ENCODE measurements at places on chromosomes 11 and 22.
A peak's percentile ranks its signal among the peaks of the same experiment; 100 is the strongest.

GRCh38 chr22:46096051-46096450 lies 54.3 kb upstream of the PPARA start:
- no peak for DNase-seq

GRCh38 chr11:103055221-103055890 lies 36.6 kb downstream of the DCUN1D5 start:
- DNase-seq: peak; percentile 35

DNA sequence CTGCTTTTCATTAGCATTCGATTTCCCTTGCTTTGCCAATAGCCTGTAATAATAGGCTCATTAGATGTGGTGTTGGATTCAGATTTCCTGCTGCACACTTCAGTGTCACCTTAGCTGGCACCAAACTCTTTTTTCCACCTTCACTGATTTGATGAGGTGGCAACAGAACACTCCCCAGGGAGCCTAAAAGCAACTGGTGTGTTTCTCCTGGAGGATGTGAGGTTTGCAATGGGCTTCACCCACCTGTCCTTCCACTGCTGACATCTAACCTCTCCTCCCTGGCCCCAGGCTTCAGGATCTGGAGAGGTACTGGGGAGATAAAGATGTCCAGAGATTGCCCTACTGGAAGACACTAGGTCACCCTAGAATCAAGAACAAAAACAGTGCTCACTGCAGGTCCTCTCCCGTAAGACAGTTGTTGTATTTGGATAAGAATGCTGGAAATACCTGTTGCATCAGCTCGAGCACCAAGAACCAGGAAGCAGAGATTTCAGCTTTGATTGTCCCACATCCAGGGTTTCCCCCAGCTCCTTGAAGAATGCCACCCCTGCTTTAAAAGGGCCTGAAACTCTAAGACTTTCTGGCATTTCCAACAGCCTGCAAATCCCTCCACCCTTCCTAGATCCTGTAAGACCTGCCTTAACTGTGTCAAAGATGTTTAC lies 96.9 kb downstream of the SLC1A2 start:
- DNase-seq: no peak

DNA sequence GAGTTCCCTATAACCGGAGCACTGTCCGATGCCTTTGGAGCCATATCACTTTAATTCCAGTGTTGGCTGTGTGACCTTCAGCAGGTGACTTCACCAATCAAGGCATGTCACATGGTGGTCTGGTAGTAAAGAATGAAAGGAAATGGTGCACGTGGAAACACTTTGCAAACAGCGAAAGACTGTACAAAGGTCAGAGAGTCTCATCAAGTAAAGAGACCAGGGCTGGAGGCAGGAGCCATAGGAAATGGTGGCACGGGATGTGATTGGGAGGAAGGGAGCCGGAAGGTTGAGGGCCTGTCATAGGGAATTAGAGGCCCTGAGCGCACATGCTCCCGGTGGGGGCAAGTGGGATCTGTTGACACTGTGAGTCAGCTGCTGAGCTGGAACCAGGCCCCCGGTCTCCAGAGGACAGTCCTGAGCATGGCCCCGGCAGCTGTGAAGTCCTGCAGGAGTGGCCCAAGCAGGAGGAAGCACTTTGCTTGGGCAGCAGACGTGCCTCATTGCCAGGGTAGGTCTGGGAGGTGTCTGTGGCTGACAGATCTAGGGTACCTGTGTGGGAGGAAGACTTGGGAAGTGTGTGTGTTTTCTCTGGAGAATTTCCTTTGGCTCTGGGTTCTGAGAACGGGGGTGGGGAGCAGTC lies 2.0 kb downstream of the DAGLA start:
- no peak for DNase-seq

DNA sequence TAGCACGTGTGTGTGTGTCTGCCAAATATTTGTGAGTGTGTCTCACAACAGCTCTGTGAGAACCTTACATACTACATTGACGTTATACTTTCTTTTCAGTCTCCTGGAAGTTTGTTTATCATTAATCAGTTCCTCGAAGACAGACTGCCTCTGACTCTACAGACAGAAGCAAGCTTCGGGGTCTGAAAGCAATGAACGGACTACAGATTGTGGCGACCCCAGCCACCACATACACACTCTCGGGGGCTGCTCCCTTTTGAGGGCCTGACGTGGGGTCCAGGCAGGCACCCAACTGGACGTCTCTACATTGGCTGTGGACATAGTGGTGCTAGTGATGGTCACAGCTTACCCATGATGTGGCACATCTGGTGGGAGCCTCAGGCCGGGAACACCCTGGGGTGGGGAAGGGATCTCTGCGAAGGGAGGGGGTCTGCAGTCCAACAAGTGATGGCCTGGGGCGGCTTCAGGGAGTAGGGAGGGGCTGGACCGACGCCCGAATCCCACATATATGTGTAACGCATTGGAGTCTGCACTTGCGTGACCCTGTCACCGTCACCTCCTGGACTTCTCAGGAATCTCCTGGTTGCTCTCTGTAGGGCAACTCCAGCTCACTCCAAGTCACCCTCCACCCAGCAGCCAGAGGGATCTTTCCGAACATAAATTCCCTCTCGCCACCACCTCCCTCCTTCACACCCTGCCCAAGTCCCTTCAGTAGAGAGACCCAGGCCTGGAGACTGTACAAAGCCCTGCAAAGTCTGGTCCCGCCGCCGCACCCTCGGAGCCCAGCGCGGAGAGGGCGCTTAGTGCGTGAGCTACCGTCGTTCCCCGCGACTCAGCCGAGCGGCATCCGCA lies 30.4 kb upstream of the TRIM29 start:
- no peak for DNase-seq

GRCh38 chr11:94828088-94828487 lies 59.9 kb downstream of the AMOTL1 start:
- DNase-seq: no peak

DNA sequence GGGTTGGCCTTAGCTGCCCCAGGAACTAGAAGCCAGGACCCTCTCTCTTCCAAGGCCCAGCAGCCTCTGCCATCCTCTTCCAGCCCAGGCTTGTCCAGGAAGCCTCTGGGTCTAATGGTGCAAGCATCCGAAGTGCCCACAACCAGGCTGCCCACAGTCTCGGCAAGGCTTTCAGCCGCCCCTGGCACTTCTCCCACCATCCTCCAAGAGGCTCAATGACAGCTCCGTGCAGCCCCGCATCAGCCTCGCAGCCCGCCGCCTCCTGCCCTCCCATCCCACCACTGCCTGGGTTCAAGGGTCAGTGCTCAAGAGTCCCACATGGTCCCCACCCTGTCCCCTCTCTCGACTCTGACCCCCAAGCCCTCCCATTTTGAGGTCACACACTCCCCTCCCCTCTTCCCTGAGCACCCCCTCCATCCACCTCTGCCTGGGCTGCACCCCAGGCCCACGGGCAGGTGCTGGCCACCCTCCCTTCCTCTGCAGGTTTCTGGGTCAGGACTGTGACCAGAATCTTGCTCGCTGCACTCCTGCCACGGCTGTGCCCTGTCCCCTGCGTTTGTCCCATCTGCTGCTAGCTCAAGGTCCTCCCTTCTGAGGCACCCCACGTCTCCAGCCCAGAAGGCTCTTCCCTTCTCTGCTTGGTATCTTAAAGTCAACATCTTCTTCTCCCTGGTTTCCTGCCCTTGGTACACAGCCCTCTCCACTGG lies 17.2 kb downstream of the IFITM10 start:
- DNase-seq: no peak

GRCh38 chr11:27130806-27131205 lies 90.2 kb downstream of the BBOX1 start:
- DNase-seq: no peak

DNA sequence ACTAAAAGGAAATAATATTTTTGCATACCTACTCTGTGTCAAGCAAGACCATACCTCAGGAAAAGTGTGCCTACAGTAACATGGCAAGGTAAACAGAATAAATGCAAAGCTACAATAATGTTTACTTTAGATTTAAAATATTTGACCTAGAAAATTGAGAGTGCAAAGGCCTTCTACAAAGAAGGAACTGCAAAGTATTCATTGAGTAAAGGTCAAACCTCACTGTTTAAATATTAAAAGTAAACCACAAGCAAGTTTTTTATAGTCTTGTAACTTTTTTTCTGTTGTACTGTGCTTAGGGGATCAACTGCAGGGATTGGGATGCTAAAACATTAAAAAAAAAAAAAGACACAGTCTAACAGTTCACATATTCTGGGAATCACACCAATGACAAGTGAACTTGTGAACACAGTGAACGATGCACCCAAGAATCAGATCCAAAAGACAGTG lies 48.8 kb downstream of the CWF19L2 start:
- no peak for DNase-seq

- DNase-seq: no peak
Observed at GRCh38 chr11:728901-729491, 18.3 kb upstream of the TALDO1 start.

- no peak for DNase-seq
Observed at GRCh38 chr11:69159150-69159852, 3.6 kb downstream of the SMIM38 start.

DNA sequence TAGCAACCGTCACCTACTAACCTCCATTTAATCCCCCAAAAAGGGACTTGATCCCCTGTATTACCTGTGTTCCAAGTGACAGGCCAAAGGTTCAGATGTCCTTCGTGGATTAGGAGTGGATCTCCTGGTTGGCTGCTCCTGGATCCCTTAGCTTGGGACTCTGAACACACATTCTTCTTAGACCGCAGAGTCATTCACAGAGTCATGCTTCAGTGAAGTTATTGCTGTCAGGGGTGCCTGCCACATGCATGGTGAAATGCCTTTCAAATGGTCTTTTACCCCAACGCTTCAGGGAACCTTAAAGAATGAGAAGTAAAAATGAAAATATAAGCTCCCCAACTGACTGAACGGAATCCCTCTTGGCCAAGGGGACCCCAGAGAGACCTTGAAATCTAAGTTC lies 49.1 kb downstream of the ADAMTS8 start:
- DNase-seq: no peak

DNA sequence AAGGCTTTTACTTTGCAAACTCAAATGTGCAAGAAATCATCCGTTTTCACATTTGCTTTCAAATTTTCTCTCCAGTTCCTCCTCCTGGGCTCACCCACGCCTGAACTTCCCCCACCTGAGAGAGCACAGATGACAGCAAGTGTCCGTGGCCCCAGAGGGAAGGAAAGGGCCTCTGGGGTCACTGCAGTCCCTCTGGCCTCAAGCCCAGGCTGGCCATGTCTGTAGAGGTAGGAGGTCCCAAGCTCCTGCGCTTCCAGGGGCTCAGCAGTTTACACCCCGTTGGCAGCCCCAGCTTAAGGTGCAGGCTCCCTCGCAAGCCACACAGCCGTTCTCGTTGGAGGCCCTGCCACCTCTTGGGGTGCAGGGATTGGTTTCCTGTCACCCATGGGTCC lies 40.5 kb upstream of the PRDM11 start:
- DNase-seq: no peak

DNA sequence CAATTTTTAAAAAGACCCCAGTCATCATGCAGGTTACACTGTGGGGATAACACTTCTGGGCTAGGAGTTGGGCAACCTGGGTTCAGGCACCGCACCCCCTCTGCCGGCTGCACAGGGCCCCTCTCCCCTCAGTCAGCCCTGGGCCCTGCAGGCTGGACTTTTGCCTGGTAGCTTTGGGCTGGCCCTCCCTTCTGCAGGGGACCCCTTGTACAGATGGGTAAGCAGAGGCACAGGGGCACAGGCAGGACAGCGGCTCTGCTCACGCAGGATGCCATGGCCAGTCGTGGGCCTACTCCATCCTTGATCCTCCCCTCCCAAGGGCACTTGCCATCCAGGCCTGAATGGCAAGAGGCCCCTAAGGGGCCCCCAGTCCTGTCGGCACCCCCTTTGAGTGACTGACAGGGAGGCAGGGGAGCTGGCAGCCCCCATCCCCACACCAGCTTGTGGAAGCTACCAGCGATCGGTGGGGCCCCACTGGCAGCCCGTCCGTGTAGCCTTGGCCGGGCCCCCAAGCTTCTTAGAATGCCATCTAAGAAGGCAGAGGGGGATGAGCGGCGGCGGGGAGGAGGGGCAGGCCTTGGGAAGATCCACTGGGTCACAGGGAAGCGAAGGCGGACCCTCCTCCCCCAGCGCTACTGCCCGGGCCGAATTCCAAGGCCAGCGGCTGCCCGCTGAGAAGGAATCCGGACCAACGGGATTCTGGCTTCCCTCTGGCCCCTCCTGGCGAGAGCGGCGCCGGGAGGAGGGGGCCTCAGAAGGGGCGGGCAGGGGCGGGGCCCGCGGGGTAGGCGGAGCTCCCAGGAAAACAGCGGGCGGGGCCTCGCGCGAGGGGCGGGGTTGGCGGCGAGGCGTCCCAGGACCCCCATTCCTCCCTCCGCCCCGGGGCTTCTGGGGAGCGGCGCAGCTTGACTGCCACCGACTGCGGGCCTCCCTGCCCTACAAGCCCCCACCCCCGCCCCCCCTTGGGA lies 6.8 kb upstream of the CHKA start:
- DNase-seq: peak; percentile 79

- no peak for DNase-seq
Observed at GRCh38 chr22:26122920-26123468, 46.3 kb upstream of the SEZ6L start.

- no peak for DNase-seq
Observed at GRCh38 chr11:65554057-65554818, 3.9 kb downstream of the LTBP3 start.

- no peak for DNase-seq
Observed at GRCh38 chr11:16261836-16262644, 94.3 kb downstream of the SOX6 start.

DNA sequence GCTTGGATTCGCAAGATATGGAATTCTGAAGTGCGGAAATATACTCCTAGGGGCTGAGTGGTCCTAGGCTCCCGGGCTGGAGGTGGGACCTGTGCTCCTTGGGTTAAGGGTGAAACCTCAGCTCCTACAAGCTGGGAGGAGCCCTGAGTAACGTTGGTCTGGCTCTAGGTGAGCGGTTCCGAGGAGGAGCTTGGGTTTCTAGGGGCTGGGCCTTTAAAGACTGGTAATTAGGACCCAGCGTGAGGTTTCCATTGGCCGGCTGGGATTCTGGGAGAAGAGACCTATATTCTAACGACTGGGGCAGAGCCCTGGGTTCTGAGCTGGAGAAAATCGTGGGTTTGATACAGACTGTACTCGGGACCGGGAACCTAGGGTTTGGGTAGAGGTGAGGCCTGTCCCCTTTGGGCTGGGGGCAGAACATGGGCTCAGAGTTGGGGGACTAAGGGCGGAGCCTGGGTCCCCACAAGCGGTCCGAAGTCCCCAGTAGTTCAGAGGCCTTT lies 882 bp upstream of the MAP4K2 start:
- no peak for DNase-seq

DNA sequence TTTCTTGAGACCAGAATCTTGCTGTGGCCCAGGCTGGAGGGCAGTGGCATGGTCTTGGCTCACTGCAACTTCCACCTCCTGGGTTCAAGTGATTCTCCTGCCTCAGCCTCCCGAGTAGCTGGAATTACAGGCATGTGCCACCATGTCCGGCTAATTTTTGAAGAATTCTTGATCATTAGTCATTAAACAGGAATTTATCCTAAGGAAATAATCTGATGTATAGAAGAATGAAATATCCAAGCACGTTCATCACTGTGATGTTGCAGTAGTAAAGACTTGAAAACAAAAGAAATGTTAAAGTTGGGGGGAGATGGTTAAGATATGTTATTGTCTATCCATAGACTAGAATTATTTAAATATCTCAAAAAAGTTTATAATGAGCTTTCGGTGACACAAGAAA lies 23.6 kb downstream of the CBL start:
- no peak for DNase-seq

- DNase-seq: no peak
Observed at GRCh38 chr22:26674211-26675190, 17.1 kb downstream of the MIAT start.

- DNase-seq: no peak
Observed at GRCh38 chr22:40033586-40034380, 39.0 kb downstream of the FAM83F start.

Data from astrocyte of the cerebellum (primary cell).